Activated B cell treated with CpG ODN at 0.5 μM for 24 hours (primary cell): ENCODE measurements at places on chromosomes 16 and 17.

DNA sequence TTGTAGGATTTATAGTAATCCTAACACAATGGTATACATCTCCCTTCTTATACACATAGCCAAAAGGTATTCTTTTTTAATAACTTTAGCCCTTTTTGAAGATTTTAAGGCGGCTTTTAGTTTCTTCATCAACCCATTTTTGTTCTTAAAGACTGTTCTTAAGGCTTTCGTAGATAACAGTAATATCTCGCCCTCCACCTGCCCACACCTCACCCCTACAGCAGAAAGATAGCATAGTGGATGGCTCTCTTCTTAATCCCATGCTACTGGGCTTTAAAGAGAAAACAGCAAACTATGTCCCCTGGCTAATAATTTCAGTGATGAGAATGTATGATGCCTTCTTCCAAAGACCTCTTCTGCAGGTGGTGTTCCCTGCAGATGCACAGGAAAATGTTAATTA, 8.6 kb downstream of the IGSF6 start:
- DNase-seq: no peak

GRCh38 chr17:66255112-66255511, 25.9 kb upstream of the APOH start:
- DNase-seq: no peak

DNA sequence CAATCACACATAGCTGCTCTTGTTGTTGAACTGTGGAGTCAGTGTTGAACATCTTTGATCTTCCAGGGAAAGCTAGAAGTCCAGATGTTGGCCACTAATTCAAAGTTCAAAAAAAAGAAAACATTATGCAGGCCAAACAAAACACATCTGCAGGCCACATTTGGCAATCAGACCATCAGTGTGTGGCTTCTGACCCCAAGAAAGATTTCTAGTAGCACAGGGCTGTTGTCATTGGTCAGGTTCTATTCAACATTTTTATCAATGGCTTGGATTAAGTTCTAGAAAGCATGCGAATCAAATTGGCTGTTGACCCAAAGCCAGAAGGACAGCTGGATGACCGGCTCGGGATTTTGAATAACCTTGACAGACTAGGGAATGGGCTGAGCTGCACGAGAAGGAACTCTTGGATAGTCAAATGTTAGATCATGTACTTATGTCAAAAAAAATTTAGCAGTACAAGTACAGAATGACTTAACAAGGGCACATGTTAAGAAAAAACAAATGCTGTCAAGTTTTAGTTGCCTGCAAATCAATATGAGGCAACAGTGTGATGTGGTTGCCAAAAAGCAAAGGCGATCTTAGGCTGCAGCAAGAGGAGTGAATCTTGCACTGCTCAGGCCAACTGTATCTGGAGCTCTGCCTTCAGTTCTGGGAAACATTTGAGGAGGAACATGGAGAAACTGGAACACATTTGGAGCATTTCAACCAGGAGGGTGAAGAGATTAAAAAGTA, 187.6 kb downstream of the RGS9 start:
- no peak for DNase-seq

DNA sequence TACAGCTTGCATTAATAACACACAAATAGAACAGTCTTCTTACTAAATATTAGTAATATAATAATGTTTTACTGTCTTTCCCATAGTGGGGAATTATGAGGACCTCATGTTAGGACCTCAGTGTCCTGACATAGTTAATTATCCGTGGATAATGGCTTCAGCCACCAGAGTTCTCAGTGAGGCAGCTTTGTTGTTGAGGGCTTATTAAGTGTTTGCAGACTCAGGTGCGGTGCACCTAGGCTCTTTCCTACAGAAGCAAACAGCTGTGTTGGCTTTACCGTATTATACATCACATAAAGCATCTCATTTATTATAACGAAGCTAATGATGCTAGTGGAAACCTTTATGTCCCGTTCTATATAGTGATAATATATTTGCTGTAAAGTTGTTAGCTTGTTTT, 246.7 kb downstream of the FTO start:
- no peak for DNase-seq

- no peak for DNase-seq
Observed at GRCh38 chr16:53948734-53949430, 244.9 kb downstream of the FTO start.

DNA sequence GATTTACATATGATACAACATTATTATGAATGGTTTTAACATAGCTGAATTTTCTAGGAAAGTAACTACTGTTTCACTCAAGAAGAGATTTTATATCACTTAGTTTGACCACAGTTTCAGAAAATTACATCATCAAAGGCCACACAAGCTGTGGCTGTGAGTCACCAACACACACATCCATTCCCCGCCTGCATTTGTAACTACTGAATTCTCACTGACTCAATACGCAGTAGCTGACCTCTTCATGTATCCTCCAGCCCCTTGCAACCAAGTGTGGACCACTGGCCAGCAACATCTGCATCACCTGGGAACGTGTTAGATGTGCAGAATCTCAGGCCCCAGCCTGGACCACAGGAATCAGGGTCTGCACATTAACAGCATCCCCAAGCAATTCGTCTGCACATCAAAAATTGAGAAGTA, 197.6 kb downstream of the XYLT1 start:
- no peak for DNase-seq

DNA sequence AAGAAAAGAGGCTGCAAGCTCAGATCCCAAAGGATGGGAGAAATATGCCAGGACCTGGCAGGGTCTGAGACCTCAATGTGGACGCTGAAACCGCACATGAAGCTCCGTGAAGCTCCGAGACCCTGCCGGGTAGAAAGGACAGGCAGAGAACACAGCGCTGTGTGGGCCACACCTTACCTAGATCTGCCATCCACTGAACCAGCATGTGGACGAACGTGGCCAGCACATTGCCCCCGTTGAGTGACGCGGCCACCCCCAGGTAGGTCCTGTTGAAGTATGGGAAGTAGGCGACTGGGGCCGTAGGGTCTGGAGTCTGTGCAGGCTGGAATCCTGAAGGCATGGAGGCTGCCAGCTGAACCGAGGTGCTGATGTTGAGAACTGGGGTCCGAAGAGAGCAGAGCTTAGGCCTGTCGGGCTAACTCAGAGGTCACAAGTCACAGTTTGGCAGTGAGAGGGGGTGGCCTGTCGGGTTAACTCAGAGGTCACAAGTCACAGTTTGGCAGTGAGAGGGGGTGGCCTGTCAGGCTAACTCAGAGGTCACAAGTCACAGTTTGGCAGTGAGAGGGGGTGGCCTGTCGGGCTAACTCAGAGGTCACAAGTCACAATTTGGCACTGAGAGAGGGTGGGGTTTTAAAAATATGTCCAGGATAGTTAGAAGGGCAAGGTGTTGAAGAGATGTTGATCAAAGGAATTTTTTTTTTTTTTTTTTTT, 6.1 kb upstream of the TRPV1 start:
- DNase-seq: no peak

- no peak for DNase-seq
Observed at GRCh38 chr17:71287071-71287823, 833.6 kb upstream of the SOX9 start.

- DNase-seq: no peak
Observed at GRCh38 chr16:80552277-80552676, 11.5 kb downstream of the DYNLRB2 start.

GRCh38 chr16:57952909-57953308, 18.0 kb downstream of the CNGB1 start:
- DNase-seq: no peak
